ENCODE measurements at places on chromosomes 16 and 17.

DNA sequence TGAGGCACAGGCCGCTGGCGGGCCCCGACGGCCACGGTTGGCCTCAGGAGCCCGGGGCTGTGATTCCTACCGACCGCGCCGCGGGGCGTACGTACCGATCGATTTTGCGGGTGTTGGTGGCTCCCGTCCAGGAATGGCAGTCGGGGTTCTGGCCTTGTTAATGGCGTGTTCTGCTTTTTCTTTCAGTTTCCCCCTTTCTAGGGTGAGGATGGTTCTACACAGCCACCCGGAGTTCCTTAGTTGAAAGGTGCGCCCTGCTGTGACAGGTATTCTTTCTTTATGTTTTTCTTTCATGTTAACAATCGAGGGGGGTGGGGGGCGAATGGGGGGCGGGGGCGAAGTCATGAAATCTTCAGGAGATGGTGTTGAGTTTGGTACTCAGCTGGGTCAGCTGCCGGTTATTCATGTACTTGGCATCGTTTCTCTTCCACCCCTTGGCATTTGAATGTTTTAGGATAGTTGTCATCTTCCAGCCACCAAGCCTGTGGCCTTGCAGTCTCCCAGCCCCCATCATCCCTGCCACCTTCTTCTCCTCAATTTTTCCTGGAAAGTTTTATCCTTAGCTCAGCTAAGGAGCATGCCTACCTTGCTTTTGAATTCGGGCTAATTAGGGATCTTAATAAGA lies 802 bp downstream of the CYLD start:
- no peak for DNase-seq

DNA sequence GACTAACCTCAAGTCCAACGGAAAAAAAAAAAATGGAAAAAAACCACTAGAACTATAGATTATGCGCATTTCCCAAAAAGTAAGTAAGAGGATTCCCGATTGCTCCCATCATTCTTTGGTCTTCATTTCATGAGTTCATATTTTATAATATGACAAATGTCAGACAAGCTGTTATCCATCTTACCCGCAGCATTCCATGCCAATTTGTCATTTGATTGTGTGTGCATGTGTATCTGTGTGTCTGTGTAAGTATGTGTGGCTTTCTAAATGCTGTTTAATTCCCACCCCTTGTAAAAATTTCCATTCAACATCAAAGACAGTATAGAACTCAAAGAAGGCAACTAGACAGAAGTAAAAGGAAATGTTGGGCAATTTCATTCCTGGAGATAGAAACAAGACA lies 434.1 kb downstream of the CDH11 start:
- DNase-seq, result no peak

DNA sequence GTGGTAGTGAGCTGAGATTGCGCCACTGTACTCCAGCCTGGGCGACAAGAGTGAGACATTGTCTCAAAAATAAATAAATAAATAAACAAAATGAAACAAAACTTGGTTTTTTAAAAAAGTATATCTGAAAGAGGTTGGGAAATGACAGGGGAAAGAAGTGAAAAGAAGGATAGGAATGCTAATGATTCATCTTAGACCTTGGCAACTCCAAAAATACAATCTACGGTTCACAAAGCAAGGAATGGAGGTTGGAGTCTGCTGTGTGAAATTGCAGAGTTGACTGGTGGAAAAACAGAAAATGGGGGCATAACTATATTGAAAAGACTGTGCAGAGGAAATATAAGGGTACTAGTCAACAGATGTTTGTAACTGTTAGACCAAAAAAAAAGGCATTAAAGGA lies 40.0 kb upstream of the CD300E start:
- no peak for DNase-seq

- no peak for DNase-seq
Observed at GRCh38 chr17:77451245-77451893, 310.6 kb downstream of the SEC14L1 start.

GRCh38 chr17:81258292-81258691 lies 19.2 kb downstream of the NDUFAF8 start:
- DNase-seq, result no peak

- no peak for DNase-seq
Observed at GRCh38 chr16:82643136-82643535, 16.4 kb downstream of the CDH13 start.

DNA sequence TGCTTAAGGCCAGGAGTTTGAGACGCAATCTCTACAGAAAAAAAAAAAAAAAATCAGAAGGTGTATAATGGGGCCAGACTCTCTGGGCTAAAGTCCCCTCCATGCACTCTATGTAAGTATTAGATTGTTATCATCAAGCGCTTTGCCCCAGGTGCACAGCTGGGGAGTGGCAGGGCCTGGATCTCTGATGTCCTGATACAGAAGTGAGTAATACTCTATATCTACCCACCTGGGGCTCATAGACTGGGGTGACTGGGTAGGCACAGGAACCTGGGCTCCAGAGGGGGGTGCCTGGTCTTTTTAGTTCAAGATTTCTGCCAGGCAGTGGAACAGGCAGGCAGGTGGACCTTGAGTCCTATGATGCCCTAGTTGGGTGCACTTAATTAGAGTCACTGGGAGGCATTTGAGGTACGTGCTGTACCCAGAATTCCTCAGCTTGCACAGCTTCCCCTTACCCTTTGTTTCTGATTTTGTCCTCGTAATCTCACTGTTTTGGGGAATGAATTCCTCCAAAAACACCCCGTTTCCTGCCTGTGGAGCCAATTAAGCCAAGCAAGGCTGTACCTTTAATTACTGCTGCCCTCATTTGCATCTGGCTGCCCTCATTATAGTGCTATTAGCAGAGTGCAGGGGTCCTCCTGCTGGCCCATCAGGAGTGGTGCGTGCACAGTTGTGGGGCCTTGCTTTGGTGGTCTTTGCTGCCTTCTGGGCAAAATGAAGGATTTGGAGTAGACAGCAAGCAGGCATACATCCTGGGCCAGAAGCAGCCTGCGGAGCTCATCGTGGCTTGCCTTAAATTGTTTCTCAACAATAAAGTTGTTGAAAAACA lies 239.0 kb downstream of the SNX29 start:
- DNase-seq, result no peak

GRCh38 chr16:4306470-4307214 lies 9.2 kb upstream of the GLIS2 start:
- DNase-seq, result no peak

DNA sequence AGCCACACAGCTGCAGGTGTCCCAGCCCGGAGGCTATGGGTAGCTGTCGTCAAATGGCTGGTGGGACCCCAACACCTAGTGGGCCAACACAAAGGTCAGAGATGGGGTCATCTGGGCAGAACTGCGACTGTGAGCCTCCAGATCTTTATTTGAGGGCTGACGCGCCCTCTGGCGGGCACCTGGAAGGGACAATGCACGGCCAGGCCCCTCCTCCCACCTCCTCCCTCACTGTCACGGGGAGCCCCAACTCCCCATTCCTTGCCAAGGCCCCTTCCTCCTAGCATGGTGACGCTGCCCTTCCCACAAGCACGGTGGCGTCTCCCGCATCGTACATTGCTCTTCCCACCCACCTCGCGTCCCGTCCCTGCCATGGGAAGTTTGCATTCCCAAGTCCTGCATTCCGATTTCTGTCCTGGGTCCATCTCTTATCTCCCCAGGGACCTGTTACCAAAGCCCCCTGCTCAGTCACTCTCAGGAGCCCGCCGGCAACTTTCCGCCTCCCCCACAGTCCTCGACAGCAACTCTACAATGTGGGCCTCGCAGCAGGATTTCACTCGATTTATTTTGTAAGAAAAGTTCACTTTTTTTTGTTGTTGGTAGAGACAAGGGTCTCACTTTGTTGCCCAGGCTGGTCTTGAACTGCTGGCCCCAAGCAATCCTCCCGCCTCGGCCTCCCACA lies 1.0 kb downstream of the TLE7 start:
- no peak for DNase-seq

GRCh38 chr16:69823831-69824563 lies 61.9 kb downstream of the WWP2 start:
- no peak for DNase-seq

DNA sequence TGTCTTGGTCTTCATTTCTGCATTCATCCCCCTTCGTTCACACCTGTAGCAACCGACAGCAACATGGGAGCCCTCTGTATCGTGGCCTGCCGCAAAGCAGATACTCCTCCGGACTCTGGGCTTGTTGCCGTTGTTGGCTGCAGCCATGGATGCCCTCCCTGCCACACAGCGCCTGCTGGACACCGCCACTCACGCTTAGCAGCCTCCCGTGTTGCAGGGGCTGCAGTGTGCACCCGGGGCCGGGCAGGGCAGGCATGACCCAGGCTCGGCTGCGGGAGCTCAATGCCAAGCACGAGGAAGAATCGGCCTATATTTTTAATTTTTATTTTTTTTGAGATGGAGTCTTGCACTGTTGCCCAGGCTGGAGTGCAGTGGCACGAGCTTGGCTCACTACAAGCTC lies 34.9 kb upstream of the ZNF629 start:
- no peak for DNase-seq

- DNase-seq, result no peak
Observed at GRCh38 chr17:83024218-83024971, 55.0 kb upstream of the METRNL start.

DNA sequence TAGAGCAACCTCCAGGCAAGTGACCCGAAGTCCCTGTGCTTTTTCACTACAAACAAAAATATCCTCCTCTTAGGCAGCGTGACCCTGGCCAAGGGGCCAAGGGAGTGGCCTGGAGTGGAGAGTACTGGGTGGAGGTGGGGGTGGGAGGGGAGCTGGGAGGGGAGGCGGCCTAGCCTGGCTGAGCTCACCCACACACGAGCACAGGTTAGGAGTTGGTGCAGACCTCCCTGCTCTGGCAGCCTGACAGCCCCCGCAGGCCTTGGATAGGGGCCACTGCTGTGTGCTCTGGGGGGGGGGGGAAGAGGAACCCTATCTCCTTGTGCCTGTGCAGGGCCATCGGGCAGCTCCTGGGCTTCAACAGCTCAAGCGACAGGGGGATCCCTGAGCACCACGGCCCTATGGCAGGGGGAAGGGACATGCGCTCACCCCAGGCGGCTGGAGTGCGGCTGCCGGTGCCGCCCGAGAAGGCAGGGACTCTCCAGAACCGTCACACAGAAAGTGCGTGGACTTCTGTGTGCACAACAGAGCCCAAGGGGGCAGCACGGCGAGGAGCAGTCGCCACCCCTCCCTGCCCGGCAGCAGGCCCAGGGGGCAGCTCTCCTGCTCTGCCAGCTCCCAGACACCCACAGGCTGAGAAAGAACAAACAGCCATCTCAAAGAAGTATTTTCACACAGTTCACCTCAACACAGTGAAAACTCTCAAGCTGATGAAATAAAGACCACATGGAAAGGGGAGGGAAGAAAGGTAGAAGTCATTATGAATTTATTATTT lies 13.3 kb downstream of the SLC16A3 start:
- DNase-seq, result no peak

- no peak for DNase-seq
Observed at GRCh38 chr17:69913216-69913615, 161.8 kb upstream of the KCNJ16 start.

DNA sequence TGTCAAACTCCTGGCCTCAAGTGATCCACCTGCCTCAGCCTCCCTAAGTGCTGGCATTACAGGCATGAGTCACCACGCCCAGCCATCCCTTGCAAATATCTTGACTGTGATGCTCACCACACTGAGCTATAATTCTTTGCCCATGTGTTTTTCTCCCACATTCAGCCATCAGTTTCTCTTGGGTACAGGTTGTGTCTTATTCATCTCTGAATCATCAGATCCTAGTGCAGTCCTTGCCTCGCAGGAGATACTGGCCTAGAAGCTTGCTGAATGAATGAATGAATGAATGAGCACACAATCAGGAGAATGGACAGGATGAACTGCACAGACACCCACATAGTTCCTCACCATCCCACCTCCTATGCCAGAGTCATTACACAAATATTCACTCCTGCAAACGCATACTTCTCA lies 24.4 kb upstream of the ETV4 start:
- no peak for DNase-seq

- DNase-seq, result no peak
Observed at GRCh38 chr17:56979091-56979480, 1.2 kb downstream of the SCPEP1 start.

DNA sequence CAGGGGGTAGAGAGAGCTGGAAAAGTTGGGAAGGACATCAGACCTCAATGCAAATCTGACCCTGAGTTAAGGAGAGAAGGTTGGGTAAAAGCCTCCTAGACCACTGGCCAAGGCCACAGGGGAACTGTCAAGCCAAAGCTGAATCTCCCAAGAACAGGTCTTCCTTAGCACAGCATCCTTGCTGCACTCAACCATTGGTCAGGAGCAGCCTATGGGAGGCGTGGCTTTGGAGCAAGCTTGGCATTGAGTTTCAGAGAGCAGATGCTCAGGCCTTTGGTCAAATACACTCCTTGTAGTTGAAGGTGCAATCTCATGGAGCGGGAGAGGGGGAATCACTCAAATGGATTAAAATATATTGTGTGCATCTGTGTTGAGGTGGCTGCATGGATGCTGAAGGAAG lies 21.8 kb downstream of the SOX9 start:
- DNase-seq, result no peak

GRCh38 chr16:3497771-3498170 lies 2.5 kb upstream of the C16orf90 start:
- no peak for DNase-seq

- DNase-seq, result no peak
Observed at GRCh38 chr16:86966777-86967176, 350.4 kb downstream of the C16orf95 start.

- DNase-seq, result no peak
Observed at GRCh38 chr16:81715358-81716196, 63.5 kb upstream of the PLCG2 start.

- no peak for DNase-seq
Observed at GRCh38 chr16:77509796-77510195, 75.0 kb upstream of the ADAMTS18 start.

- no peak for DNase-seq
Observed at GRCh38 chr17:5282642-5283217, 646 bp downstream of the RABEP1 start.

DNA sequence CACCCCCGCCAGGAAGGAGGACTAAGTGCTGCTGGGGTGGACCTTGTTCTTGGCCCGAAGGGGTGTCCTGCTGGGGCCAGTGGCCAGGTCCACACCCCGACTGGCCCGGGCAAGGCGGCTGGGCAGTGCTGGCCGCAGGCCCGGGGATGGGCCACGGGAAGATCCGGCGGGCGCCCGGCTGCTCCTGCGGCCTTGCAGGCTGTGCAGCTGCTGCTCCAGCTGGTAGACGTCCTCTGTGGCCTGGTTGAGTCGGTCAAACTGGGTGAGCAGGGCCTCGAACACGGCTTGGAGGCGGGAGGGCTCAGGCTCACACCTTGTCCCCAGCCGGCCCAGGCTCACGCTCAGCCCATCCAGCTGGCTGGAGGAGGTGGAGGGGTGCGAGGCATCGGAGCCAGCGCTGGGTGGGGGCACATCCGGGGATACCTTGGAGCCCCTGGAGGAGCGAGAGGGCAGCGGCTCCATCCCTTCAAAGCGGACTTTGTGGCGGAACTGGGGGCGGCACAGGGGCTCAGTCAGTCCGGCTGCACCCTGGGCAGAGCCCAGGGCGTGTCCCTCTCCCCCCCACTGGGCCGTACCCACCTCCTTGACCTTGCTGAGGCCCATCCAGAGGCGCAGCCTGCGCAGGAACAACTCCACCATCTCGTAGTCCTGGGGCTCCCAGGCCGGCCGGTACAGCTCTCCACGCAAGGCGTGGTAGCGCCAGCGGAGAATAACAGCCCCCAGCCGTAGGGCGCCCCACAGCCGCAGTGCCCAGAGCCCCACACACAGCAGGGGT lies 42.1 kb downstream of the TSC2 start:
- no peak for DNase-seq

GRCh38 chr16:11232852-11233726 lies 22.9 kb downstream of the SOCS1 start:
- DNase-seq, result no peak
